Renal cortex interstitium (tissue), 15 donors: ENCODE measurements at places on chromosomes 3 and 15.

- DNase-seq, result no peak
Observed at GRCh38 chr15:69876064-69876940, 221.4 kb downstream of the TLE3 start.

DNA sequence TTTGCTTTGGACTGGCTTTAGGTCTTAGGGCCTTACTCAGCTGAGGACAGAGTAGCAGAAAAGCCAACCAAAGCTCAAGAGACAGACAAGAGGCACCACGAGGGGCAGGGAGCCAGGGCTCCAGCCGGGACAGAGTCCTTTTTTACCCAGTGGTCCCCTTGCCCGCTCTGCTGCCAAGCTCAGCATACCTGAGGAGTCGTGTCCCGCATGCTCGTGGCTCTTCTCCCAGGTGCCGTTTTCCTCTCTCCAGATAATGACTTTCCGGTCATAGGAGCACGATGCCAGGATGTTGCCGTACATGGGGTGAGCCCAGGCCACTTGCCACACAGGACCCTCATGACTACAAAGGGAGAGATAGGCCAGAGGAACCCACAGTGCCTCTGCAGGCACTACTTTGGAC, 8.5 kb downstream of the SEC13 start:
- DNase-seq, result no peak

DNA sequence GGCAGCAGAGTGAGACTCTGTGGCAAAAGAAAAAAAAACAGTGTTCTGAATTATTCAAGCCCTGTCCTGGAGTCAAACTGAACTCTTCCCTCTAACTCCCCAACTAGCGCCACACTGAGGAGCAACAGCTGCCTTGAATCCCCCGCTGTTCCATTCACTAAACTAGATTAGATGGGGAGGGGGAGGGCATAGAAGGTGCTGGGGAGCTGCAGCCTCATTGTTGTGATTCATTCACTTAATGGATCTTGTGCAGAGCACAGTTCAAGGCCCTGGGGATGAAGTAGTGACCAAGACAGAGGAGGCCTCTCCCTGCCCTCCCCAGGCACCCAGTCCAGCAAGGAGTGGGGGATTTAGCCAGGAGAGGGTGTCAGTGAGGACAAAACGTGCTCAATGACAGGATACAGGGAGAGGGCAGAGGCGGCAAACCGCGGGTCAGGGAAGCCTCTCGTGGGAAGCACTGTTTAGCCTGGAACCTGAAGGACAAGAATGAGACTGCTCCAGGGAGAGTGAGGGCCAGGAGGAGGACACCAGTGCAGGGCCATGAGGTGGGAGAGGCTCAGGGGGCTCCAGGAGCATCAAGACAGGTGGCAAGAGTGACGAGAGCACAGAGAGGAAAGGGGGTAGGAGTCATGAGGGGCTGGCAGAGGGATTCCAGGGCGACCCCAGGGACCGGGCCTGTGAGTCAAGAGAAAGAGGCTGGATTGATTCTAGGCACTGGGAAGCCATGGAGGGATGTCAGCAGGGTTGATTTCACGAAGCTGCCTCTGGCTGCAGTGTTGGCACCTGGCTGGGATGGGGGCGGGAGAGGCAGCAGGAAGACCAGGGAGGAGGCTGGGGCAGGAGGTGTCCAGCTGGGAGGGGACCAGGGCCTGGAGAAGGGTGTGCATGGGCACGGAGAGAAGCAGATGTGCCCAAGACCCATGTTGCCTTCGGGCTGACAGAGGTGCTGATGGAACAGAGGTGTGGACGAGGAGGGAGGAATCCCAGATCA, 31.4 kb downstream of the ALS2CL start:
- no peak for DNase-seq

GRCh38 chr15:58331913-58332675, 99.7 kb upstream of the LIPC start:
- peak; percentile 91 for DNase-seq

GRCh38 chr15:63983061-63983711, 63.1 kb downstream of the DAPK2 start:
- no peak for DNase-seq

DNA sequence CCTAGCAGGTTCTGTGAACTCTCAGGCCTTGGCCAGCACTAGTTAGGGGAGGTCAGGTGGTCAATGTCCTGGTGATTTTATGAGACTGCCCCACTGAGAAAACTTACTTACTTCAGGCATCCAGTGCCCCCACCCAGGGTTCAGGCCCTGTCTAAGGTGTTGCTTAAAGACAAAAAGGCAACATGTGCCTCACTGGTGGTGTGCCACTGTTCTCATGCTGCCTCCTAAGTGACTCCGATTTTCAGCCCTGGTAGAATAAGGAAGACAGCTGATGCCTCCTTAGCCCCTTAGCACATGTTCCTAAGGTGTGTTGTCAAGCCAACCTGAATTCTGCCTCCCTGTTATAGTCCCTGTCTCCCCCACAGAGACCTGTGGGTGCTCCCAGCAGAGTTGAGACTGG, 5.3 kb downstream of the RBM15B start:
- no peak for DNase-seq

DNA sequence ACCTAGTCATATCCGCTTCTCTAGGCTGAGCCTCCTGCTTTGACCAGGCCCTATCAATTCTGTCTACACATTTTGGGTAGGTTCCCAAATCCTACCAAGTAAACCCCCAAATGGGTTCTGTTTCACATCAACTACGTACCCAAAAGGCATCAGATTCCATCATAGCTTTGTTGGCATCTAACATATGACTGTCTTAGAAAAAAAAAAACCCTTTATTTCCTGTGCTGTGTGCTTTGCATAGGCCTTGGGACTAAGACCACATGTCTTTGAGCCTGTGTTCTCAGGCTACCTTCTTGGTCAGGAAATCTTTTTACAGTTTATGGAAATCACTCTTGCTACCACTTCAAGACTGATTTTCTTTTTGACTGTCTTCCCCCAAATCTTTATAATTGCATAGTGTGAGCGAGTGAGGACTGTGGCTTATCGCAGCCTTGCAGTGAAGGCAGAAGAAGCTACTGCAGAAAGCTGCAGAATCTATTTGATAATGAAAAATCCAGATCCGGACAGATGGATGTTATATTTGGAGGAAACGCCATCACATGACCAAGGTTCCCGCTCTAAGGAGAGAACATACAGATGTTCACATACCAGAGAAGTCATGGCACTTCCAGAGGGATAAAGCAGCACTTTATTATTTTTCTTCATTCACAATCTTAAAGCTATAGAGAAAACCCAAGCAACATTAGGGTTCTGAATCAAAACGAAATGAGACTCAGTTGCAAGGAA, 111.2 kb downstream of the EOMES start:
- DNase-seq, result no peak
